ENCODE measurements at places on chromosomes 7 and 10.

- peak; percentile 3 for DNase-seq
Observed at GRCh38 chr7:123771256-123771655, 22.5 kb upstream of the WASL start.

DNA sequence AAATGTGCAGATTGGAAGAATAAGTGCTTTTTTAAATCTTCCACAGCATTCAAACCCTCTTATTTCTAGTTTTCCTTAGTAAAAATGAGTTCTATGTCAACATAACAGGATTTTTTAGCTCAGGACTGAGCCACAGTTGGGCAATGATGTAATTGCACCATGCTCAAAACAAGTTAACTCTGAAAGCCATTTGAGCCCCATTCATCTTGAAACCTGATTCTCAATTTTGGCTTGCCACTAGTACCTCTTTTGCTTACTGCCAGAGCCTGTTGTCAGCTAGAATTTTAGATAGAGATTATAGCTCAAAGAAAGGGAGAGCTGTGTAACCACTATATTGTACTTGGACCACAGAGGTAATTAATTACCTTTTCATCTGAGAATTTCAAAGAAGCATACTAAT lies 1028.5 kb upstream of the PHF14 start:
- no peak for DNase-seq

- DNase-seq = peak; percentile 48
Observed at GRCh38 chr10:11823122-11823988, at the start of gene PROSER2. PROSER2 (plus strand) TSS chr10:11823356; CDS start chr10:11852078, 28,722 bp downstream.

- no peak for DNase-seq
Observed at GRCh38 chr7:10192074-10192473, 781.6 kb upstream of the PHF14 start.

DNA sequence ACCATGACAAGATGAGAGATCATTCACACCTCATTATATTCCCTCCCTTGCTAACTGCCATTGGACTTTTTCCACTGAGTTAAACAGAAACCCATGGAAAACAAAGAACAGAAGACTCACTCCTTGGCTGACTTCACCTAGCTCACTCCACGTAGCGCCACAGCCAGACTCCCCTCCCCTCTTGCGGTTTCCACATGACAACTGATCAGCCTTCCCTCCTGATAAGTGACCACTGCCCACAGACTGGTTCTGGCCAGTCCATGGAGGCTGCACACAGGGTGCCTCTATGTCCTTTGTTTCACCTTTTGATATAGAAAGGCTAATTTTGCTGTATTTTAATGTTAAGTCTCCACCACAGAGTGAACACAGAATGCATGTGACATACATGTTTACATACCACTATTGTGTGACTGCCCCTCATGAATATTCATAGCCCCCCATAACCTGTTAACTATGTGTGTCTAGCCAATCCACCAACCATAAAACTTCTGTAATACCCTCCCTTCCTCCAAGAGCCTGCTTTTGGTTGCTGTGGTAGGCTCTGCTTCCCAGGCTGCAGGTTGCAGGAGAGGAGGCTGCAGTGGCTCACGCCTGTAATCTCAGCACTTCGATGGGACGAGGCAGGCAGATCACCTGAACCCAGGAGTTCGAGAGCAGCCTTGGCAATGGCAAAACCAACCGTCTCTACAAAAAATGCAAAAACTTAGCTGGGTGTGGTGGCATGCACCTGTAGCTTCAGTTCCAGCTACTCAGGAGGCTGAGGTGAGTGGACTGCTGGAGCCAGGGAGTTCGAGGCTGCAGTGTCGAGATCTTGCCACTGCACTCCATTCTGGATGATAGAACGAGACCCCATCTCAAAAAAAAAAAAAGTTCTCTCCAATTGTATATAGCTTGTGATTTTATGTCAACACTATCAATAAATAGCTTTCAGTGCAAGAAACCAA lies 10.0 kb upstream of the IFIT5 start:
- DNase-seq = peak; percentile 82

DNA sequence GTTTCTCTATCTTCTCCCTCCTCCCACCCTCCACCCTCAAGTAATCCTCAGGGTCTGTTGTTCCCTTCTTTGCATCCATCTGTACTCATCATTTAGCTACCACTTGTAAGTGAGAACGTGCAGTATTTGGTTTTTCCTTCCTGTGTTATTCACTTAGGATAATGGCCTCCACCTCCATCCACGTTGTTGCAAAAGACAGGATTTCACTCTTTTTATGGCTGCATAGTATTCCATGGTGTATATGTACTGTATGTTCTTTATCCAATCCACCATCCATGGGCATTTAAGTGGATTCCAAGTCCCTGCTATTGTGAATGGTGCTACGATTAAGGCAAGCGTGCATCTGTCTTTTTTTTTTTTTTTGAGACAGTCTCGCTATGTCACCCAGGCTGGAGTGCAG lies 72.4 kb downstream of the PROSER2 start:
- DNase-seq = no peak

- peak; percentile 39 for DNase-seq
Observed at GRCh38 chr10:123573236-123574108, 92.7 kb upstream of the GPR26 start.

- no peak for DNase-seq
Observed at GRCh38 chr7:102445674-102446071, 12.3 kb downstream of the ORAI2 start.

GRCh38 chr7:34155220-34155908 lies 250.0 kb downstream of the BMPER start:
- DNase-seq = no peak

- DNase-seq = no peak
Observed at GRCh38 chr7:47336472-47337425, 245.2 kb downstream of the TNS3 start.

- DNase-seq = no peak
Observed at GRCh38 chr10:49010865-49011264, 71.2 kb upstream of the LRRC18 start.

GRCh38 chr7:151575410-151575809 lies 55.7 kb upstream of the RHEB start:
- DNase-seq = no peak

GRCh38 chr10:132523561-132524442 lies 13.8 kb upstream of the INPP5A start:
- no peak for DNase-seq

GRCh38 chr10:121886997-121887622 lies 40.7 kb downstream of the ATE1 start:
- DNase-seq = peak; percentile 80

GRCh38 chr10:108591417-108591816 lies 1331.9 kb downstream of the XPNPEP1 start:
- peak; percentile 50 for DNase-seq

GRCh38 chr10:87659571-87660483 lies at the start of gene PAPSS2:
PAPSS2 (plus strand) TSS chr10:87659878; CDS start chr10:87659982, 104 bp downstream.
- peak; percentile 83 for DNase-seq

GRCh38 chr10:131559450-131559911 lies 248.0 kb upstream of the TCERG1L start:
- no peak for DNase-seq

DNA sequence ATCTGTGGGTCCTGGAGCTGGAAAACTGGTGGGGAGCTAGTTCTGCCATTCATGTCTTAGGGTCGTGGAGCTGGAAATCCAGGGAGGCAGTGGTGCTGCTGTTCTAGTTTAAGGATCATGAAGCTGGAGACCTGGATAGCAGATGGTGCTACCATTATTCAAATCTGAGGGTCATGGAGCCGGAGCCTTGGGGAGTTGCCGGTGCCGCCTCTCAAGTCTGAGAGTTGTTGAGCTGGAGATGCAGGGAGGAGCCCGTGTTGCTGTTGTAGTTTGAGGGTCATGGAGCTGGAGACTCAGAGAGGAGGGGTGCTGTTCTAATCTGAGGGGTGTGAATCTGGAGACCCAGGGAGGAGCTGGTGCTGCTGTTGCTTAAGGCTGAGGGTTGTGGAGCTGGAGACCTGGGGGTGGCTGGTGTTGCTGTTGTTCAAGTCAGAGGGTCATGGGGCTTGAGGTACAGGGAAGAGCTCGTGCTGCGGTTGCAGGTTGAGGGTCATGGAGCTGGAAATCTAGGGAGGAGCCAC lies 86.0 kb upstream of the ZNF479 start:
- DNase-seq = no peak

DNA sequence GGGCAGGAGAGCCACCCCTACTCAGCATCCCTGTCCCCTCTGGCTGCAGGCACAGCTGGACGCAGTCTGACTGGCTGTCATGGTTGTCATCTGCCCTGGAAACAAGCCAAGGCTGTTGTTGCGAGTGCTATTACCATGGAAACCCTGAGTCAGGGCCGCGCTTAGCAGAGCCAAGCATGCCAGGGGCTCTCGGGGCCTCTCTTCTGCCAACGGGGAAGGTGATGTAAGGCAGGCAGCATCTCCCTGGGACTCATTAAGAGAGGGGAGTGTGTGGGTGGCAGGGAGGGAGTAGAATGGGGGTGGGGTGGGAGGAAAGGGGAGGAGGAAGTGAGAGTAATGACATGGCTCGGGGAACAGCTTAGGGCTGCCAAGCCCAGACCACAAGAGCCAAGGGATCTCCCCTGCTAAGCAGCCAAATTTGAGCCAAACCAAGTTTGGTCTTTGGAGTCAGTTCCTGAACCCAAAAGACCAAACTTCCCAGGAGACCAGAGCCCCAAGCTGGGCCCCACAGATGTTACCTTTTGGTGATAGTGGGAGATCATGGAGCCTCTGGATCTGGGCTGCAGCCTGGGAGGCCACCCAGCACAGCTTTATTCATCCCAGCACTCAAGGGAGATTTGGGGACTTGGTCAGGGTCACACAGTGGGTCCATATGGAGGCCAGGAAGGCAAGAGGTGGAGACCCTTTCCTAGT lies 67.6 kb downstream of the TMEM130 start:
- DNase-seq = peak; percentile 76

GRCh38 chr7:74083117-74083876 lies at the start of gene LIMK1:
LIMK1 (plus strand) TSS chr7:74083804; CDS start chr7:74083991, 187 bp downstream.
- peak; percentile 94 for DNase-seq

GRCh38 chr10:62199584-62199983 lies 69.1 kb downstream of the RTKN2 start:
- DNase-seq = no peak

DNA sequence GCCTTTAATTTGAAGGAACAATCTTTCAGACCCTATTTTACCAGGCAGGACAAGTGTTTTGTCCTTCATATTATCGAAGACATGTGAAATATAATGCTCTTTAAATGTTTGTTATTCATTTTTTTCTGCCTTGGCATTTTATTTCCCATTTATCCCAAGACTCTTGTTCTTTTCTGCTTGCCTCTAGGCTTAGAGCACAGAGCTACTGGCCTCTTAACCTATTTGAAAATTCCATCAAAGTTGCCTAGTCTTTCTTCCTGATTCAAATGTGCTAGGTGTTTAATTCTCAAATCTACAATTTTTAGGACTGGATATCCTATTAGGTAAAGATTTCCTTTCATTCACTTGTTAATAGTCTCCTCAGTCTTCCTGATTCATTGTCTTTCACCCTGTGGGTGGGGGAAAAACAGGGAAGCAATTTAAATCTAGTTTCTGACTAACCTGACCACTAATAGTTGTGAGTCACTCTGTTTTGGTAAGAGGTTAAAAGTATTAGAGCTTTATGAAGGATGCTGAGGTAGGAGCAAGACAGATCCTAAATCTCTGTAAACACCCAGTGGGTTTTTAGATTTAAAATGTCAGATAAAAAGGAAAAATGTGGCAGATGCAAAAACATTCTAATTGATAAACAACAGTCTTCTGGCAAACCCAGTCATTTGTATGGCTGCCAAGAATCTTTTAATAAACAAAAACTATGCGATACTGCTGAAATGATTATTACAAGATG lies 1.5 kb downstream of the LIPK start:
- DNase-seq = no peak

DNA sequence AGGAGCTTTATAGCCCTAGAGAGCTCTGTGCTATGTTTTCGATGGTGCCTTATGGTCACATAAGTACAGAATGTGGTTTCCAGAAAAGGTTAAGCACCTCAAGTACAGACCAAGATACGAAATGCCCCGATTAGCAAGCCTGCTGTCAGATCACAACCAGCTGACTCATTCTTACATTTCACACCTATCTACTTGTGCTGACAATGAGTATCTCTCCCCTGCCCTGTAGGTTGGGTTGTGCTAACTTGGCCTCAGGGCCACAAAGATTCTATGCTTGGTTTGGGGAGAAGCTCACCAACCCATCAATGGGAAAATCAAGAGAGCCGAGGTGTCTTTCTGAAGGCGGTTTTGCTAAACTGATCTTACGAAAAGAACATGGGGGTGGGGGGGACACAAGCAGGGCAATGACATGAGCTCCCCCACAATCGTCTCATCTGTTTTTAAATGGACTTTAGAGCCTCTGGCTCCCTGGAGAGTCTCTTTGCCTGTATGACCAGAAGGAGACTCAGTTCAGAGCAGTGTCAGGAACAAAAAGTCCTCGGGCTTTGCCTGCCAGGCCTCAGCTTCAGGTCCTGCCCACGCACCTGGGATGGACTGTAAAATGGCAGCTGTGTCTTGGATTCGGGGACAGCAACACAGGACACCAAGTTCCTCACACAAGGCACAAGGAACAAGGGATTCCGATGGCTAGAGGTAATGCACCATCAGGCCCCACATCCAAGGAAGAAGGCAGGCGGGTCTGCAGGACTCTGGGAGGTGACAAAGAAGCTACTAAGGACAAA lies 55.1 kb downstream of the FAM53B start:
- peak; percentile 66 for DNase-seq

DNA sequence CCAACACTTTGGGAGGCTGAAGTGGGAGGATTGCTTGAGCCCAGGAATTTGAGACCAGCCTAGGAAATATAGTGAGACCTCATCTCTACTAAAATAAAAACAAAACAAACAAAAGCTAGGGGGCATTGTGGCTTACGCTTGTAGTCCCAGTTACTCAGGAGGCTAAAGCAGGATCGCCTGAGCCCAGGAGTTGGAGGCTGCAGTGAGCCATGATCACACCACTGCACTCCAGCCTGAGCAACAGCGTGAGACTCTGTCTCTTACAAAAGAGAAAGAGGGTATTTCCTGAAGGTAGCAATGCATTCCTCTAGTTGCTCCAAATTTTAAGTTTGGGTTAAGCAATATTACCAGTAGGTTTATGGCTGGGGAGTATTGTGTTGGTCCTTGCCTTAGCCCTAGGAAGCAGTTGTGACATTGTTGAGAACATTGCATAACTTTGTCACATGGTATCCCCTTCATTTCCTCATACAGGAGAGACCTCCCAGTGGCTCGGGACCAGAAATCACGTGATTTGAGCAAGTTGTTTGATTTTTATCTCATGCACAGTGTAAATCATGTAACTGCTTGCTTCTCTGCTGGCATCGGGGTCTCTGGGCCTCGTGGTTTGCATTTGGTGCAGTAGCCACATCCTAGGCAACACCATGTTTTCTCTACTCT lies 23.3 kb upstream of the SMARCD3 start:
- peak; percentile 87 for DNase-seq

Data from OCI-M1 (cell line).